ENCODE measurements at places on chromosomes 1 and 21.

DNA sequence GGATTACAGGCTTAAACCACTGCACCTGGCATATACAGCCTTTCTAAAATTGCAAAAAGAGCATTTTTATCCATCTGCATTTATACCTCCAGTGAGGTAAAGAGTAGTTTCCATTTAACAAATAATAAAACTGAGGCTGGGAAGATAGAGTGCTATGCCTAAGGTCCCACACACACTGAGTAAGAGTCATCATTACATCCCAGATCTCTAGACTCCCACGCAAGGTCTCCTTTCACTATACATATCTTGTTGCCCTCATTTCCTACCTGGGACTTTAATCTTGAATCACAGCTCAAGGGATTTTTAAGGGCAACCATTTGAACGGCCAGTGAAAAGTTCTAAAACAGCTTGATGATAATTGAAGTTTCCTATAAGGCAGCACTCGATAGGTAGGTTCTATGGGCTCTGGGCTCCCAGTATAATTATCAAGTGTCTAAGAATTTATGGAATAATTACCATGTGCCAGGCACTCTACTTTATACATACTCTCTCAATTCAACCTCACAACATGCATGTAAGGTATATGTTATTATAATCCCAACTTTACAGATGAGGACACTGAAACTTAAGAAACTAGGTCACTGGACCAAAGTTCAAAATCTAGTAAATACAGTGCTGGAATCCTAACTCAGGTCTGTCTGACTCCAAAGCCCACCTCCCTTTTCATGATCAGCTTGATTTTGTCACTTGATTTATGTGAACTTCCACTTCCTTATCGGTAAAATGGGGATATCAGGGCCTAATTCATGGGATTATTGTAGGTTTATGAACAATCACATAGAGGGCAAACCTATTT lies 23.3 kb upstream of the EPS15 start:
- DNase-seq, result no peak

DNA sequence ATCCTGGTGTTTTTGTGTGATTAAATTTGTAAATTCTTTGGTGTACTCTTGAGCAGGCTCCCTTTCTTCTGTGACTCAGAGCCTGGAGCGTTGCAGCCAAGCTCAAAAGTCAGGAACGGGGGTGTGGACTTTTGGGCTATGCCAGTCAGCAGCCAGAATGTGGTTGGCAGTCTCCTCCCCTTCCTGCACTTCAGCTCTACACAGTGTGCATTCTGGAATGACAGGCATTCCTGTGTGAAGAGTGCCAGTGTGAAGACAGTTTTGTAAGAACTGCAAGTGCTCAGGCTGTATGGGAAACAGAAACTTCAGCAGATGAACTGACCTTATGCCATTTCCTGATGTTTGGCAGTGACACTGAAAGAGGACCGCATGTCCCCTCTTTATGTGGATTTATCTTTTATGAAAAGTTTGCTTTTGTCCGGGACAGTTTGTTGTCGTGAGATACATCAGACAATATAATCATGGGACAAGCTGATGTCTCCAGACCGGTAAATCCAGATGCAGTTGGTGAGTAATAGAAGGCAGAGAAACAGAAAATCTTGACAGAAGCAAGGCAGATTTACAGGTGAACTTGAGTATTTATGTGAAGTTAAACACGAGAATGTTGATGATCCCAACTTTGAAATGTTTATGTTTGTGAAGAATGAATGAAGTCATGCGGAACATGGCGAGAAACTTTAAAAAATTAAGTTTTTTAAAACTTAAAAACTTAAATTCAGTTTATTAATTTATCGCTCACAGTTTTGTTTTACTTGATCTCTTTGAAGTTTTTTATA lies 67.7 kb upstream of the RCC1 start:
- peak; percentile 93 for DNase-seq

GRCh38 chr1:115117298-115117697 lies 28.0 kb upstream of the TSPAN2 start:
- DNase-seq, result no peak

GRCh38 chr1:34864759-34865158 lies 5.2 kb upstream of the SMIM12 start:
- DNase-seq, result no peak

GRCh38 chr1:156379420-156380165 lies 10.6 kb downstream of the RHBG start:
- DNase-seq, result no peak

DNA sequence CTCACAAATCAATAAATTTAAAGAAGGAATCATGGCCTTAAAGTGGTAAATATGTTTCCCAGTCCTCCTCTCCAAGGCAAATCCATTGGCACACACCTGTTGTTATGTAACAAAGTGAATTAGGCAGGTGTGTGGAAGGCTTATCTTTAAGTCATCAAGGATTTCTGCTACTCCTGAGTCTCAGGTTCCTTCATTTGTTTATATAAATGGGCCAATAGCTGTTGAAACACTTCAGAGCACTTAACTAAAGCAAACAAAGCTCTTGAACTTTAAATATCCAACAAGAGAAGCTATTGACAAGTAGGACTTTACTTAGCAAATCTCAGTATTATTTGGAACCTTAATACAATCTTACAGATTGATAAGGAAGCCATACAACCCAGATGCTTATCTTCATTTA lies 99.3 kb upstream of the ESRRG start:
- no peak for DNase-seq

DNA sequence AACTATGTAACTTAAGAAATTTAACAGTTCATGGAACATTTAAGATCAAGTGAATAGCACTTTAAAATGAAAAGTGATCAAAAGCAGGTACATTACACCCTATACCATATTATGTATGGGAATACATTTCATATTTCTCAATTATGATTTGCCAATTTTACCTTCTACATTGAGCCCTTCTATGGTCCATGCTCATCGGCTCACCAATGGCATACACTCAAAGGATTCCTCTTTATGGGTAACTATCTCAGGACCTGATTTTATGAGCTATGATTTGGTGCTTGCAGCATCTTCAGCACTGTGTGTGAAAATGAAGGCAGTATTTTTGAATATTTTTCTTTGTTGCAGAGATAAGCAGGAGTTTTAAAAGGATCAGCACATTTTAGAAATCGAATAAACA lies 33.5 kb downstream of the FUBP1 start:
- no peak for DNase-seq
